Cortex of kidney (tissue), 1 donor: ENCODE measurements at places on chromosomes 1 and 21.

DNA sequence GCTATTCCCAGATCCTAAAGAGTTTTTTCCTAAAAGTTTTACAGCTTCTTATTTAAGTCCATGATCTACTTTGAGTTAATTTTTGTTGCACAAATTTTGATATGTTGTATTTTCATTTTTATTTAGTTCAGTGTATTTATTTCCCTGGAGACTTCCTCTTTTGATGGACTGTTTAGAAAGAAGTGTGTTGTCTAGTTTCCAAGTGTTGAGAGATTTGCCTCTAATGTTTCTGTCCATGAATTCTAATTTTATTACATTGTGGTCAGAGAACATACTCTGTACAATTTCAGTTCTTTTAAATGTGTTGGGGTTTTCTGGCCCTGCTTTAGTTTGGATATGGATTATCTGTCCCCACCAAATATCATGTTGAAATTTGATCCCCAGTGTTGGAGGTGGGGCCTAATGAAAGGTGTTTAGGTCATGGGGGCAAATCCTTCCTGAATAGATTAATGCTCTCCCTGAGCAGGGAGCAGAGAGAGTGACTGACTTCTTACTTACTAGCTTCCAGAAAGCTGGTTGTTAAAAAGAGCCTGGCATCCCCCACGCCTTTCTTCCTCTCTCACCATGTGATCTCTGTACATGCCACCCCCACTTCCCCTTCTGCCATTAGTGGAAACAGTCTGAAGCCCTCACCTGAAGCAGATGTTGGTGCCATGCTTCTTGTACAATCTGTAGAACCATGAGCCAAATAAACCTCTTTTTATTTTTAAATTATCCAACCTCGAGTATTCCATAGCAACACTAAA is 4.6 kb downstream of the CHD1L start:
- no peak for DNase-seq

GRCh38 chr21:46021978-46022544 is 40.5 kb downstream of the COL6A1 start:
- DNase-seq: no peak

GRCh38 chr1:214568328-214568727 is 16.9 kb upstream of the PTPN14 start:
- no peak for DNase-seq

DNA sequence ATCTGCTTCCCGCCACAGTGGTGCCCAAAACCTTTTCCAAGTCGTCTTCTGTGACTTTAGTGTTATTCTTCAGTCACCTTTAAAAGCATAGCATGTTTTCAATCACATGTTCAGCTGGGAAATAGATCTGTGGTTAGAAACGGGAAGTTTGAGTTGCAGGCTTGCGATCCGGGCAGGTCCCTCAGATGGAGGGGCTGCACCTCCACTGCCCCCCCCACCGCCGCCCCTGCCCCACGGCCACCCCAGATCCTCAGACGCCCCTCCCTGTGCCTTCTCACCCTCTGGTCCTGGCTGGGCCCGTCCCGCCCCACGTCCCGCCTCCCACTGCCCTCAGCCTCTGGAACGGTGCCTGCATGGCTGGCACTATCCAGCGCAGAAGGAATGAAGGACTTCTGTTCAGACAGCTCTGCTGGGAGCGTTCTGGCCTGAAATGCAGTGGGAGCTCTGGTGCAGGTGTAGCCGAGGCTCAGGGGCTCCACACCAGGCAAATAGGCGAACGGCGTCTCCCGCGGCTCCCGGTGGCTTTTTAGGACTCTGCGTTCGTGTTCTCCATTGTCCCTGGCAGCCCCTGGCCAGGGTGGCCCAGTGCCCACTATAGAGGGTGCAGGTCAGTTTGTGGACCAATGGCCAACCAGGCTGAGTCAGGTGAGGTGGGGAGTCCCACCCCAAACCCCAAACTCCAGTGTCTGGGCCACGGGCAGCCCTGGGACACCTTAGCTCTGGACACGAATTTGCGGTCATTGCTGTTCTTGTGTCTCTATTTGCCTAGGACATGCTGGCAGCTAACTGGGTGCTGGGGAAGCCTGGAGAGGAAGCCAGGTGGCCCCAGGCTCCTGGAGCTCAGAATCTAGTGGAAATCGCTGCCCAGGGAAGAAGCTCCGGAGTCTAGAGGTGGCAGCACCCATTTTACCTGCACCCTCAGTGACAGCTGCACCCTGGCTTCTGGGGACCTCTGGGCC is 67.1 kb downstream of the FAAP20 start:
- DNase-seq: no peak

DNA sequence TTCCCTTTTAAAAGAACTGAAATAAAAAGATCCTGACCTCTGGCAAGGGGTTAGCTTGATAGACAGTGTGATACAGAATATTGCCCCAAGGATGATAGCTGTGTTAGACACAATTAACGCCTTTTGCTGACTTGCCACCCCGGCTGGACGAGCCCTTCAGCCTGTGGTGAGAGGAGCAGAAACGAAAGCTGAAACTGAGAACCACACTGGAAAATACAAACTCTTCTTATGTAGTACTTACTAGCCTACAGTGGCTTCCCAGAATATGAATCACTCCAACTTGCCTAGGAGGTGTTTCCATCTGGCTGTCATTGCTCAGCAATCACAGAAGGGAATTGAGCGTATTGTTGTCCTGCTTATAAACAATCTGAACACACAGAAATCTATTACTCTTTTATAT is 22.9 kb downstream of the SAMSN1 start:
- DNase-seq: no peak

GRCh38 chr21:26659182-26659581 is 86.1 kb upstream of the CYYR1 start:
- DNase-seq: no peak

GRCh38 chr1:168766568-168766967 is 37.6 kb upstream of the DPT start:
- no peak for DNase-seq

DNA sequence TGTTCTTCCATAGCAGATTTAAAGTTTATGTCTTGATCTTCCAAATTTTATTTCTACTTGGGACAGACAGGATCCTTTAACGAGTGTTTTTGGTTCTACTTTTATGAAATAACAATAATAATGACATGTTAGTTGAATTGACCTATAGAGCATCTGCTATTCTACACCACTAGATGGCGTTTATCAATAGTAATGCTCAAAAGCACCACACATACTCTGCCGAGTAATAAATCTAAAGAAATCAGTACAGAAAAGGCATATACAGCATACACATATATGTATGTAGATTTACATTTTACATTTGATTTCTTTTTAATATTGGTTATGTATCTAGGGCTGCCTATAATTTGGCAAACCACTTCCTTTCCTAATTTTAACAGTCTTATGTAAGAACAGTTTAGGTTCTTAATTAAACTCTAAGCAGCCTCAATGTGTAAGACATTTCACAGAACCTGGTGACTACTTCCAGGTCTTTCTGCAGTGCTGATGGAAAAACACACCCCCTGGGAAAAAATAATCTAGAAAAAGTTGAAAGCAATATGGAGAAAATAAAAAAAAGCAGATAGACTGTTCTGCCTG is 5.9 kb upstream of the SIPA1L2 start:
- DNase-seq: no peak

GRCh38 chr1:46802901-46803574 is 4.2 kb downstream of the CYP4B1 start:
- DNase-seq: no peak

DNA sequence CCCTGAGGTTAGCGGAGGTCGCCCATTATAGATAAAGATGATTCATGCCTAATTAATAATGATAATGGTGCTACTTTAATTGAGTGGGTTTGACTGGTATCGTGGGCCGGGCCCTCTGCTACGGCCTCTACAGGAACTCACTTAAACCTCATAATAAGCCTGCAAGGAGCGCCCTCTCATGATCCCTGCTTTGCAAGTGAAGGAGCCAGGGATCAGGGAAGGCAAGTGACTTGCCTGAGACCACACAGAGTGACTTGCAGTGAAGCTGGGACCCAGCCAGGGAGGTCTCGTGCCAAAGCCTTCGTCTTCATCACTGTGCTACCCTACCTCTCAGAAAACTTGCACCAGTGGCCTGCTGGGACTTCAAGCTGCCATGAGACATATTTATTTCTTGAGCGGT is 166.3 kb upstream of the KLHDC7A start:
- DNase-seq: no peak

DNA sequence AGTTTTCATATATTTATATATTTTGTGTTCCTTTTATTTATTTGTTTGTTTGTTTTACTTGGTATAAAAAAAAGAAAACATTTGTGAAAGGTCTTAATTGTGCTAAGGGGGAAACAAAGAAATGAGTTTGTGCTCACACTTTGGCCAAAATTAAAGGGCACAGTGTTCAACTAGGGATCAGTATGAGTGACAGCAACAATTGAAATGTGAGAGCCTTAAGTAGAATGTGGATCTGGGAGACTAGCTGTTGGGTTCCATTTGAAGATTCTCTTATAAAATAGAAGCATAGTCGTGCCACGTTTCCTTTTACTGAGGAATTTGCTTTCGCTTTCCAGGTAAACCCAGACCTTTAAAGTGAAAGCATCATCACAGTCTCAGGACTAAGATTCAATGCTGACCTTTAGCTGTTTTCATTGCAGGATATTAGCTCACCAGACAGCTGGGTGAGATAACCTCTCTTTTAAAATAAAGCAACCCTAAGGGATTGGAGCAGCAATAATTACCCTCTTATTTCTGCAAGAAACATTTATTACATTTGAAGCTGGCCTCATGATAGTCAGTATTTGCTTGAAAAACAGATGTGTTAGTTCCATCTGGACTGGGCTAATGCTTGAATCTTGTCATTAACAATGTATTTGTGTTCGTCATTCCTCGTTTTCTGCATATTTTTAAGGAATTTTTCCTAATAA is 37.1 kb upstream of the CD55 start:
- no peak for DNase-seq

DNA sequence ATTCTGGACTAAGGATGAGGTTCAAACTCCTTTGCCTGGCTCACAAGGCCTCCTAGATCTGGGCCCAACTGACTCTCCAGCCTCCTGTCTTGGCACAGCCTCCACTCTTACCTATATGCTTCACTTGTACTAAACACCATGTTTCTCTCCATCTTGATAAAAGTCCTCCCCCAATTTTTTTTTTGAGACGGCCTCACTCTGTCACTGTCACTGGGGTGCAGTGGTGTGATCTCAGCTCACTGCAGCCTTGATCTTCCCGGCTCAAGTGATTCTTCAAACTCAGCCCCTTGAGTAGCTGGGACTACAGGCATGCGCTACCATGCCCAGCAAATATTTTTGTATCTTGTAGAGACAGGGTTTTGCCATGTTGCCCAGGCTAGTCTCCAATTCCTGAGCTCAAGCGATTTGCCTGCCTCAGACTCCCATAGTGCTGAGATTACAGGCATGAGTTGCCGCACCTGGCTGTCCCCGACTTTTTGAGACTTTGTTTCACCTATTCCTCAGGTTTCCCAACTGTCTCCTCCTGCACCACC is 39.7 kb downstream of the CD34 start:
- DNase-seq: no peak

GRCh38 chr1:228365271-228366061 is 41.2 kb downstream of the TRIM11 start:
- DNase-seq: no peak

DNA sequence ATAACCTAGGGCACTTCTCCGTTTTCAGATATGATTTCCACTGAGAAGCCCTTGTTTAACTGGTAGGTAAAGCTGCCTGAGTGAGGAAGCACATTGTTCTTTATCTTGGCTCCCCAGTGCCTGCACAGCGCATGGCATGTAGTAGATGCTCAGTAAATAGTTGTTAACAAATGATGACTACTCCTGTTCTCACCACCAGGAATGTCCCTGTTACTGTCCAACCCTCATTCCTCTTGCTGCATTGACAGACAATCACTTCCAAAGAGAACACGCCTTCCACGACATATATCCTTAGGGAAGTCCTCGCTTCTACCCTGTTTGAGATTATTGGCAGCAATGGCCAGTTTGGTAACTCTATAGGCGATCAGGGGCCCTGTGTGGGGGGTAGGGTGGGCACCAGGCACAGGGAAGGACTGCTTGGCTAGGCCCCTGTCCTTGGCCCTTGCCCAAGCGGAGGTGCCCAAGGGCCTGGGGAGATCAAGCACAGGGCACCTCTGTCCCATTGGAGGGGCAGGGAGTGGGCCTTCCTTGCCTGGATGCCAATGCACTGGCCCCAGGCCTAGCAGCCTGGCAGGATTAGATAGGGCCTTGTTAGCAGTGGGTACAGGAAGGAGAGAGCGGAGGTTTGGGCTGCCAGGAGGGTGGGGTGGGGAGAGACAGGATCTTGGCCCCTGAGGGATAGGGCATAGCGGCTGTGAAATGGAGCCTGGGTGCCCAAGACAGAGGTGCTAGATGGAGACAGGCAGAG is 10.2 kb downstream of the NES start:
- DNase-seq: no peak

DNA sequence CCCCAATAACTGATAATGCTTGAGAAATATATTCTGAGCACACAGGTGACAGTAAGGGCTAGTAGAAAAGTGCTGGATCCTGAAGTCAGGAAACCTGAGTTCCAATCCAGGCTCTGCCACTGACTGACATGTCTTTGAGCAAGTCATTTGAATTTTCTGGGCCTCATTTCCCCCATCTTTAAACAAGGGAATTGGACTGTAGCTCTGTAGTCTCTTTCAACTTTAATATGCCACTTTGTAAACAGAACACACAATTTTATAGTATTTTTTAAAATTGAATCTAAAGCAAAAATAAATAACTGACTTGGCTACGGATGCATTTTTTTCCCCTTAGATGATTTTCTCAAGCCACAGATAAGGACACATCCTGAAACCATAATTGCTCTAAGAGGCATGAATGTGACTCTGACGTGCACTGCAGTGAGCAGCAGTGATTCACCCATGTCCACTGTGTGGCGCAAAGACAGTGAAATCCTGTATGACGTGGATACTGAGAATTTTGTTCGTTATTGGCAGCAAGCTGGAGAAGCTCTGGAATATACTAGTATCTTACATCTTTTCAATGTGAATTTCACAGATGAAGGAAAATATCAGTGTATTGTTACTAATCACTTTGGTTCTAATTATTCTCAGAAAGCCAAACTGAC is 37.0 kb downstream of the LRIG2 start:
- no peak for DNase-seq

- DNase-seq: no peak
Measured at GRCh38 chr1:113784104-113784779, 25.0 kb upstream of the PHTF1 start.

DNA sequence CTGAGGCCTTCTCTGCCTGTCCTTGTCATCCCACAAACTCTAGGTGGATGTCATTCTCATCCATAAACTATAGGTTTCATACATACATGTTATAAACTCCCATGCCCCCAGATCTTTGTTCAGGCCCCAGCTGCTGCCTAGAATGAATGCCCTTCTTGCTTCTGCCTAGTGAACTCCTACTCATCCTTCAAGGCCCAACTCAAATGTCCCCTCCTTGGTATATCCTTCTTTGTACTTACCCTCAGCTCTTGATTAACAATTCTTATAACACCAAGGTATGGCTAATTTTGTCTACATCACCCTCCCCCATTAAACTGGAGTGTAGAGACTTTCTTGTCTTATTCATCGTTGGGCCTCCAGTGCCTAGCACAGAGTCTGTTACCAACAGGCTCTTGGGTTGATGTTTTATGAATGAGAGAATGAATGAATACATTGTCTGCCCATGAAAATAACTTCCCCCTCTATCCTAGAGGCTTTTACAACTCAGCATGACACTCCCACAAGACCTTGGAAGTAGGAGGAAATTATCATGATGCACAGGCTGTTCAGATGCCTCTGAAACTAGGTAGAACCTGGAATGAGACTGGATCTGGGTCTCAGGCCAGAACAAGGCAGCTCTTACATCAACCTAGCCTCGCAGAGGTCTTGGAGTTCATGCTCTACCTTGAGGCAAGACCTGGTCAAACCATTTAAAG is 26.9 kb downstream of the EPHB2 start:
- DNase-seq: no peak

GRCh38 chr1:226939438-226940028 is 561 bp upstream of the COQ8A start:
- no peak for DNase-seq
